ENCODE measurements at places on chromosomes 1 and 21.

- no peak for DNase-seq
Observed at GRCh38 chr1:54051933-54052430, 1.0 kb downstream of the TMEM59 start.

DNA sequence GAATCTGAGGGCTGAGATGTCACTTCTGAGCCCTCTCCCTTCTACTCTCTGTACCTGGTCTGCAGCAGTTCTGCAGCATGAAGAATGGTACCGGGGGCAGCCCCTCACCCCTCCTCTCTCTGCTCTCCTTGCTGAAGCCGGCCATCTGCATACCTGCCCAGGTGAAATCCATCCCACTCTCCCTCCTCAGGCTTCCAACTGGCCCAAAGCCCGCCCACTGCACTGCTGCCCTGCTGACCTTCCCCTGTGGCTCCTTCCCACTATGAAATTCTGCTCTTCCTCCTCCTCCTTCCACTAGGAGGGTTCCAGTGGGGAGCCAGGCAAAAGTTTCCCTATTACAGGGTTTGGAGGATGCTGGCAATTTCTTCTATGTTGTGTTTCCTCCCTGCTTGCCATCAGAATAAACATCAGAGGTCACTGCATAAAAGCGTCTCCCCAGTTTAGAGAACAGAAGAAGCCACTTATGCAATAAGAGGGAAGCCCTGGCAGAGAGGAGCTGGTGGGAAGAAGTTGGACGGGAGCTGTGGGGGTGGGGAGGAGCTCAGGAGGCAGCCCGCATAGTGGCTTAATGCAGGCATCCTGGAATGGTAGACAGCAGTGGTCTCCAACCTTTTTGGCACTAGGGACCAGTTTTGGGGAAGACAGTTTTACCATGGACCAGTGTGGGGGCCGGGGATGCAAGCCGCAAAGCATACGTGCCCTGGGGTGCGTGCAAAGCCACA lies 30.3 kb downstream of the TMCO4 start:
- no peak for DNase-seq

DNA sequence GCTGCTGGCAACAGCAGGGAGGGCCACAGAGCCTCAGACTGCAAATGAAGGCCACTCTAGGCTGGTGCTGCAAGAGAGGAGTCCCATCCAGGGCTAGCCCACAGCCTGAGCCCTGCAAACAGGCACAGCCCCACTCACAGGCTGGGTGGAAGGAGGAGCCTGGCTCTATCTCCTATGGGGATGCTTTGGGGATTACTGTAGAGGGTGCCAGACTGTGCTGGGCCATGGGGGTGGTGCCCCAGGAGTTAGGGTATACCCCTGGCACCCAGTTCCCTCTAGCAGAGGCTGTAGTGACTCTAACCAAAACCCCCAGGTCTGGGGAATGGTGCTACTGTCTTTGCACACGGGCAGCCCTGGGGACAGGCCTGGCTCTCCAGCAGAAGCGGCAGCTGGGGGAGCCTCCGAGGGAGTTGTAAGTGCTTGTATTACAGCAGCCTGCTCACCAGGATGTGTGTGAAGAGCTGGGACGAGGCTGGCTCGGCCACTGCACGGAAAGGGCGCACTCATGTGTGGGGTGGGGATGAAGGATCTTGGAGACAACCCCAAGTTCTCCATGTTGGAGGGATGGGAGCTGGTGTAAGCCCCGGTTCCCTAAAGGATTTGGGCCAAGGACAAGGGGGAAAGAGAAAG lies 23.4 kb upstream of the EVA1B start:
- no peak for DNase-seq

GRCh38 chr1:4170548-4171340 lies 270.7 kb upstream of the C1orf174 start:
- no peak for DNase-seq

DNA sequence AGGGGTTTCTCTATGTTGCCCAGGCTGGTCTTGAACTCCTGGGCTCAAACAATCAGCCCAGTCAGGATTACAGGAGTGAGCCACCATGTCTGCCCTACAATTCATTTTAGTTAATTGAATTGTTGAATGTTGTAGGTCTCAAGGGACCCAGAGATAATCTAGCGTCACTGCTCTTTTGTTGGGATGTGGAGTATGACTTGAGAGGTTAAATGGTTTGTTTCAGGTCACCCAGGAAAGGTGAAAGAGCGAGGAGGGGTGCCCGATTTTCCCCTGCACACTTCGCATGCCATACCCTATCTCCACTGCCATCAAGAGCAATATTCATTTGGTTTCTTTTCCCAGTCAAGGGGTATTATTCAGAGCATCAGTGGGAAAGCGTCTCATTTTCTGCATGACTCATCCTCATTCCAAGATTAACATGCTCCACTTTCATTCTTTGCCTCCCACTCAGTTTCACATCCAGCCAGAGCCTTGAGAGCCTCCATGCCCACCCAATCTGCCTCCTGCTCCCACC lies 13.1 kb upstream of the SLC30A1 start:
- DNase-seq, result no peak

- DNase-seq, result no peak
Observed at GRCh38 chr1:212690816-212691403, 8.7 kb downstream of the BATF3 start.

DNA sequence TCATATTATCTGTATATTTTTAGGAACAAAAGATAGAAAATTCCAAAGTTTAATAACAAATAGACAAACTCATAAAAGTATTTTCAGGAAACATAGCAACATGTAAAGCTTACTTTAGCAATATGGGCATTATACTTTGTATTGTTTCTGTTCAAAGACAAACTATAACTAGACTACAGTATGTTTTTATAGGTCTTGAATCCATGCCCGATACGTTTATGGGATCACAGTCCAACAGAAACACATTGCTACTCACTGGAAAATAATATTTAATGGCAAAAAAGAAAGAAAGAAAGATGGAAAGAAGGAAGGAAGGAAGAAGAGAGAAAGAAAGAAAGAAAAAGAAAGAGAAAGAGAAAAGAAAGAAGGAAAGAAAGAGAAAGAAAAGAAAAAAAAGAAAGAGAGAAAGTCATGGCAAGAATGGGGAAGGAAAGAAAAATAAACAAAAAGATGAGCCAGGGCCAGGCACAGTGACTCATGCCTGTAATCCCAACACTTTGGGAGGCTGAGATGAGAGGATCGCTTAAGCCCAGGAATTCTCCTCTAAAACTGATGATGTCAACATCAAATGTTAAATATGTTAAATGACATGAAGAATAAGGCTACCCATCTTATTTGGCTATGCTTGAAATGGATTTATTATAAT lies 32.7 kb downstream of the TM2D1 start:
- no peak for DNase-seq

DNA sequence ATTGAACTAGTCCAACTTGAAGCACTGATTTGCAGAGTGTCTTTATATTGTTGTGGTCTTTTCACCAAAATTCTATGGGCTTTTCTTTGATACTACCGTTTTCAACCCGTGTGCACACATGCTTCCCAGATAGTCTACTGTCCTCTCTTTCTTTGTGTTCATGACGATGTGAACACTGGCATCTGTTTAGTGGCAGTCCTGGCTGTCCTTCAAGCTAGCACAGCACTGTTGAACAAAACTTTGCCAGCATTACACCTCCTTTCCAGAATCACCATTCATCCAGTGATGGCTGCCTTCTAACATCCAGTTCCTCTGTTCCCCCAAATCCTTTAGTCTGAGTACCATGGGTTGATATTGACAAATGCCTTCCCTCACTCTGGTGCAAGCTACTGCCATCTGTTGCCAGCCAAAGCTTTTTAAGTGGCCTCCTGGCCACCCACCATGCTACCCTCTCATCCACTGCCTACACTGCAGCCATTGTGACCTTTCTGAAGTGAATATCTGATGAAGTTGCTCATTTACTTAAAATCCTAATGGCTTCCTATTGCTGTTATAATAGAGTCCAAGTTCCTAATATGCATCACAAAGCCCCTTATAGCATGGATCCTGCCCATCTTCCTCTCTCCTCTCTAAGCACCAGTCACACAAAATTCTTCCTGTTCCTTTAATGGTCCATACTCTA lies 94.3 kb downstream of the NIBAN1 start:
- DNase-seq, result no peak

GRCh38 chr1:11799896-11800295 lies 5.9 kb downstream of the MTHFR start:
- no peak for DNase-seq

- no peak for DNase-seq
Observed at GRCh38 chr1:76238094-76238628, 163.6 kb downstream of the ST6GALNAC3 start.

DNA sequence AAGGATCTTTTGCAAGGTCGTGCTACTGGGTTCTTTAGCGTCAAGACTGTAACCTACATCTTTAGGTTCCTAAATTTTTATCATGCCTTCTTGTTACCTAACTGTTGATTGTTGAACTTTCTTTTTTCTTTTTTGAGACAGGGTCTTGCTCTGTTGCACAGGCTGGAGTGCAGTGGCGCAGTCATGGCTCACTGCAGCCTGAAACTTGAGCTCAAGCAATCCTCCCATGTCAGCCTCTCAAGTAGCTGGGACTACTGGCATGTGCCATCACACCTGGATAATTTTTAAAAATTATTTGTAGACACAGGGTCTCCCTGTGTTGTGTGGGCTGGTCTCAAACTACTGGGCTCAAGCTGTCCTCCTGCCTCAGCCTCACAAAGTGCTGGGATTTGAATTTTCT lies 52.9 kb downstream of the NFIA start:
- no peak for DNase-seq

GRCh38 chr1:38498686-38499085 lies 360.9 kb downstream of the RRAGC start:
- DNase-seq, result no peak

- peak; percentile 19 for DNase-seq
Observed at GRCh38 chr1:25117233-25117823, 115.0 kb downstream of the SYF2 start.

DNA sequence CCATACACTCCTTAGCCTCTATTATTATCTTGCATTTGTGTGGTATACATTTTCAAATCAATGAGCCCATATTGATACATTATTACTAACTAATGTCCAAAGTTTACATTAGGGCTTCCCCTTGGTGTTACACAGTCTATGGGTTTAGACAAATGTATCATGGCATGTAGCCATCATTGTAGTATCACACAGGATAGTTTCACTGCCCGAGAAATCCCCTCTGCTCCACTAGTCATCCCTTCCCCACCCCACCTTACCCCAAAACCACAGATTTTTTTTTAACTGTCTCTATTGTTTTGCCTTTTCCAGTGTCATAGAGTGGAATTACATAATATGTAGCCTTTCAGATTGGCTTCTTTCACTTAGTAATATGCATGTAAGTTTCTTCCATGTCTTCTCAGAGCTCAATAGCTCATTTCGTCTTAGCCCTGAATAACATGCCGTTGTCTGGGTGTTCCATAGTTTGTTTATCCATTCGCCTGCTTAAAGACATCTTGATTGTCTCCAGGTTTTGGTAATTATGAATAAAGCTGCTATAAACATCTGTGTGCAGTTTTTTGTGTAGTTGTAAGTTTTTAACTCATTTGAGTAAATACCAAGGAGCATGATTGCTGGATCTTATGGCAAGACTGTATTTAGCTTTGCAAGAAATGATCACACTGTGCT lies 86.4 kb upstream of the LYST start:
- DNase-seq, result no peak

DNA sequence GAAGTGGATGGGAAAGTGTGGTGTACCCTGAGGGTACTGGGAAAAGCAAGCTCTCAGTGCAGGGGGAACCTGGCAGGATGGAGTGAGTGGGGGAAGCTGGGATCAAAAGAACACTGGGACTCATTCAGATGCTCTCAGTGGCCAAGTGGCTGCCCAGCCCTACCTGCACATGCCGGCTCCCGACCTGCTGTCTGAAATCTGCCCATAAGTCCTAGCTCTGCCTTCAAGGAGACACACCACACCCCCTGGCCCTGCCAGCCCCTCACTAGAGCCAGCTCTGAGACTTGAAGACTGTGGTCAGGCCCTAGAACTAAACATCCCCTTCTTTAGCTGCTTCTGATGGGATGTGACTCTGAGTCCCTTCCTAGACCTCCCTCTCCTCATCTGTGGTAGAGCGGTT lies 2.2 kb downstream of the TMEM54 start:
- no peak for DNase-seq

DNA sequence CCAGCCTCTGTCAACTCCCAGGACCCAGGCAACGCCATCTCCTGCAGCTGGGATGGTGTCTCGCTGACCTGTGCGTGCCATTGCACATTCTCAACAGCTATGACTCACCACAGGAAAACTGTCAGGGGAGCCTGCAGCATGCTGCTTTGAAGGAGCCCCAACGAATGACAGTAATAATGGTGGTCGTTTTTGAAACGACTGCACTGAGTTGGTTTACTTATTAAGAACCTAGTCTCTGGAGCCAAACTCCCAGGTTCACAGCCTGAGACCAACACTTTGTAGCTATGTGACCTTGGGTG lies 21.6 kb downstream of the TCEA3 start:
- no peak for DNase-seq

DNA sequence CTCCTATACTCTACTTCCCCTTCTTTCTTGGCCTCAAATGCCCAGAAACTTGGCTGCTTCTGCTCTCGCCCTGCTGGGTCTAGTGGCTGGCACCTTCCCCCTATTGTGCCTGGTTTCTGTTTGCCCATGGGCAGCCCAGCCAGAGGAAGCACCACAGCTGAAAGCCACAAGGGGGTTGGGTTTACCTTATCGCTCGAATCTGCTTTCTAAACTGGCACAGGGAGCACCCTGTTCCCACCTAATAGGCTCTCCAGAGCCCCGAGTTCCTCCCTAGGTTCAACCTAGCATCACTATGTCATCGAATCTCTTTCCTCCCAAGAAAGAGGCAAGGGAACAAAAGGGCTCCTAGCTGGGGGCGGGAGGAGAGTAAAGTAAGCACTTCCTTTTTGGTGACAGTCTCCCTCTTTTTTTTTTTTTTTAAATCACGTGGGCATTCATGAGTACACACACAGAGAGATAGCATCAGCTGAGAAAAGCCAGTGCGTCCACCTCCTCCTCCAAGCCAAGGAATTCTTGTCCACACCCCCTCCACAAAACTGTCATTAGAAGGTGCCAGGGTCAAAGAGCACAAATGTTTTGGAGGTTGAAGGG lies 72.8 kb downstream of the PLEKHA6 start:
- DNase-seq, result peak; percentile 58

DNA sequence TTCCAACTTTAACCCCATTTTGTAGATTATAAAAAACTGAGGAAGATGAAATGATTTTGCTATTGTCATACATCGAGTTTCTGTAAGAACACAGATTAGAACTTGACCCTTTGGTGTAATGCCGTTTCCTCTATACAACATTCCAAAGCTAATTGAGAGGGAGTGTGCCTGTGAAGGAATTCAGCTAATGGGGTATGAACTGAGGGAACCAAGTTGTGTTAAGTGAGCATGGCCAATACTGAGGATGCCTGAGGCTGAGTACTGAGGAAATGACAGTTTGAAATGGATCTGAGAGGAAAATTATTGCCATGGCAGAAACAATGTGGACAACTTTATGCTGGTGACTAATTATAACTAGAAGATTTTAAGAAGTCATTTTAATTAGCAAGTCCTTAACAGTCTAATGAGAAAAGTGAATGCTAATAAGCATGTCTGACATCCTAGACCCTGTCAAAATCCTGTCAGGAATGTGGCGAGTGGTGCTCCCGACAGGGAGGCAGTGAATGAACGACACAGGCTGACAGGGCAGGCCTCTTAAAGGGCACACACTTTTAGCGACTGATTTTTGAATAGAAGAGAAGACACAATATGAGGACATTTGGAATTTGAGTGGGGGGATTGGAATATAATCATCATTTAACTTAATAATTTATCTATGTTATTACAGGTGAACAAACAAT lies 262.5 kb downstream of the HLX start:
- no peak for DNase-seq

GRCh38 chr1:100927276-100927675 lies 31.4 kb downstream of the SLC30A7 start:
- peak; percentile 76 for DNase-seq

All from CD4-positive, alpha-beta T cell treated with Interleukin-6 for 4 hours (primary cell).